ENCODE measurements at places on chromosomes 3 and 15. TPM values are rescaled to one million over a fixed set of nuclear protein-coding genes. Genes with fewer than 3 reads are reported as not detected.

The SEMA3F gene
- polyA plus RNA-seq: 21.2 TPM

The FBXO40 gene
- polyA plus RNA-seq: not detected

The MTFMT gene
- polyA plus RNA-seq: 16.6 TPM

The SUSD5 gene
- polyA plus RNA-seq: 0.75 TPM

The IDH2 gene
- 39.9 TPM for polyA plus RNA-seq

The SEMA5B gene
- not detected for polyA plus RNA-seq

GRCh38 chr15:79406210-79406609 is 25.9 kb upstream of the MINAR1 start:
- DNase-seq: no peak

DNA sequence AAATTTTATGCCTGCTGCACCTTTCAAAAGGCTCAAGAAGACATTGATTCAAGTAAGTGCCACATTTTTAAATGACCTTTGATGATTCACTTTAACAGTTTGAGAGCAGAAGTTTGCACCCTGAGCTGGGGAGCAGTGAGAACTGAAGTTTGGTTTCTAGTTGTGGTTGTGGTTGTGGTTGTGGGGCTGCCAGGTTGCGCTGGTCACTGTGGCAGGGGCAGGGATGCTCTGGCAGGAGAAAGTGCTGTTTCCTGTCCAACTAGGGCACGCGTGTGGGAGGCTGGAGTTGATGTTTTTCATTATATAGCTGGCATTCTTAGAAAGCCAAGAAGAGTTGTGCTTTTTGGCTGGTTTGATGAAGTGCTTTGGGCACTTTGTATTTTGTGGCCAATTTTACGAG is 339.7 kb upstream of the NR2F2 start:
- DNase-seq: no peak

- DNase-seq: no peak
These were observed 69.4 kb downstream of the TGFBR2 start for GRCh38 chr3:30675774-30676173.

DNA sequence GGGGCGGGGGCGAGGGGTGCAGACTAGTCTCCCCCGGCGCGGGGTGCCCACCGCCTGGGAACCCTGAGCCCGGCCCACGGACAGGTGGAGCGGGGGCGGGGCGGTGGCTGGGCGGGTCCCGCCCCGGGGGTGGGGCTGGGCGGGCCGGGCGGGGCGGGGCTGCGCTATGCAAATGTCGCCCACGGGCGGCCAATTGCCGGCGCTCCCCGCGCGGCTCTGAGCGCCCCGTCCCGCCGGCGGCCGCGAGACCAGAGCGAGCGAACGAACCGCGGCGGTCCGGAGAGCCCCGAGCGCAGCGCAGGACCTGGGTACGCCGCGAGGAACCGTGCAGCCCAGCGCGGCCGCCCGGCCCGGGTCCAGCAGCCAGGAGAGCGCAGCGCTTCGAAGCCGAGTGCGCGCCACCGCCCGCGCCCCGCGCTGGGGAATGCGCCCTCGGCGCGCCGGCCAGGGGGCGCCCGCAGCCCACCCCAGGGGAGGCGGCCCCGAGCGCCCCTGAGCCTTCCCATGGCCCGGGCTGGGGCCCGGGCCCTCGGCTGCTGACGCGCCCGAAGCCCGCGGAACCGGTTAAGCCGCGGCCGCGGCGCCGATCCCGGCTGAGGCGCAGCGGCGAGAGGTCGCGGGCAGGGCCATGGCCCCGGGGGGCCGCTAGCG is at the start of gene SEMA3F:
Gene SEMA3F, plus strand, starts transcription at position 485 of the 651 bp plus-strand sequence. CDS start 4,299 bp downstream, outside the sequence.
- DNase-seq: peak; percentile 60

- peak; percentile 27 for DNase-seq
These were observed 301.4 kb upstream of the TGFBR2 start for GRCh38 chr3:30305021-30305420.

DNA sequence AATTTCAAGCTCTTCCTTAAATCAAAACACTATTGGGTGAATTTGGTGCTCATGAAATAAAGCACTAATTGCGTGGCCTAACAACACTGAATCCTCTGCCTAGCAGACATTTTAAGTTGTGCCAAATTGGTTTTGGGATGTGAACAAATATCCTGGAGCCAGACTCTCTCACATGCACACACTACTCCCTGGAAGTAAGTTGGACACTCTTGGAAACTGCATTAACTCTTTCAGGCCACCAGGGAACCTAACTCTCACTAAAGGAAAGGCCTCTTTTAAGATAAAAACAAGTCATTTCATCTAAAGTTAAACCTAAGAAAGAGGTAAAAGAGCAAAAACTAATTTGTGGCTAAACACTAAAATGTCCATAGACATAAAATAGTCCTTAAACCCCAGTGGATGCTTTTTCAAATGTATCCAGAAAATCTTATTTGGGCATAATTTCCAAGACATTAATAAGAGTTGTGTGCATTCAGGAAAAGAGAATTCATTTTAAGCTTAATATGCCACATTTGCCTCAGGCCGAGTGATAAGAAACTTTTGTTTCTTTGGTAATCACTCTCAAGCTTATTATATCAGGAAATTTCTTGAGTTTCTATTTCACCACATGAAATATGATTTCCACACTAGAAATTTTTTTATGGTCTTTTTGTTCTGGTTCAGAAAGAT is 61.8 kb downstream of the ZBTB20 start:
- DNase-seq: no peak

GRCh38 chr3:97232393-97233034 is 418.1 kb downstream of the EPHA6 start:
- no peak for DNase-seq

- no peak for DNase-seq
These were observed 7.6 kb downstream of the LRRN1 start for GRCh38 chr3:3806856-3807255.

GRCh38 chr3:4823986-4824925 is 155.0 kb upstream of the BHLHE40 start:
- no peak for DNase-seq

DNA sequence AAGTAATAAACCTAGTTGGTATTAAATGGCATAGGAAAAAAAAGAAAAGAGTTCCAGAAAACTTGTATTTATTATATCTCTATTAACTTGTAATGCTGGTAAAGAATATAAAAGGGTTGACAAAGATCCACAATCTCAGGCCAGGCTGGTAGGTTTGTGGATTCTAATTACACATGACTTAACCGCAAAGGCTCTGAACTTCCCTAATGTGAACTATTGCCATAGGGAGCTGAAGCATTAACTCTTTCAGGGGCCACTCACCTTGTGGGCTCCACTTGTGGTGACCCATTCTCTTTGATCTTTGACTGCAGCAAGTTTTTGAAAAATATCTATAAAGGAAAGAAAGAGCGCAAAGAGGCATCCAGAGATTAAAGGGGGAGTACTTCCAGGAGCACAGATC is 58.5 kb downstream of the NEK10 start:
- DNase-seq: no peak

DNA sequence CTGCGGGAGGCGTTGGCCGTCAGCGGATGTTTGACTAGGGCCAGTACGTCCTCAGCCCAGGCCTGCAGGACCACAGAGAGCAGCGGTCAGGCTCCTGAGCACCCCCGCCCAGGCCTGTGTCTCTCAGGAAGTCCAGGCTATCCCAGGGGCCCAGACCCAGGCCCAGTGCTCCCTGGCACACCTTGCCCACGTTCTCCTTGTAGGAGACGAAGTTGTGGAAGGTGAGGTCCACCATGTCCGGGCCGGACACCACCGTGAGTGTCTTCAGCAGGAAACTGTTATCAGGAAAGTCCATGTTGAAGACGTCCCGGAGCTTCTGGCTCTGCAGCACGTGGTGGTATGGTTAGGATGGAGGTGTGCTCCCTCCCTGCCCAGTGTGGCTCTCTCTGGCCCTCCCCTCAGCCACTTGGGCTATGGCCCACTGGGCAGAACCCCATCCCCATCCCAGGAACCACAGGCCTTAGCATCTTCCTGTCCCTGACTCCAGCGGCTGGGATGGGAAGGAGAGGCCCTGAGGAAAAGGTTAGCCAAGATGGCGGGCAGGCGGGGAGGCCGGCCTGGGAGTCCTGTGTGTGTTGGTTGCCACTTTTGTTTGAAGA is 5.3 kb downstream of the PLCB2 start:
- no peak for DNase-seq

DNA sequence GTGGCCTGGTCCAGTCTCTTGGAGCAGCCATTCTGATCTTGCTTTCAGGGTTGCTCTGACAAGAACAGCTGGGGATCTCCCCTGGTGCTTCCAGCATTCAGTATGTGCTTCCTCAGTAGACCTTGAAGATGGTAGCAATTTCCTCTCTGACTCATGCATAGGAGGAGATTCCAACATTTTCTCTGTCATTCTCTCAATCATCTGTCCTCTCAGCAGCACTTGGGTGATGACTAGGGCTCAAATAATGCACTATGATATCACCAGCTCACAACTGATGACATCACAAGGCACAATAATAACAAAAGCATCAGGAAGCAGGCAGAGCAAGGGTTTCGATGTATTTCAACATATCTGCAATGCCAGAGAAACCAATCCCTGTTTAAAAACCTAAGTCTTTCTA is 52.7 kb downstream of the NFKBIZ start:
- DNase-seq: peak; percentile 95

DNA sequence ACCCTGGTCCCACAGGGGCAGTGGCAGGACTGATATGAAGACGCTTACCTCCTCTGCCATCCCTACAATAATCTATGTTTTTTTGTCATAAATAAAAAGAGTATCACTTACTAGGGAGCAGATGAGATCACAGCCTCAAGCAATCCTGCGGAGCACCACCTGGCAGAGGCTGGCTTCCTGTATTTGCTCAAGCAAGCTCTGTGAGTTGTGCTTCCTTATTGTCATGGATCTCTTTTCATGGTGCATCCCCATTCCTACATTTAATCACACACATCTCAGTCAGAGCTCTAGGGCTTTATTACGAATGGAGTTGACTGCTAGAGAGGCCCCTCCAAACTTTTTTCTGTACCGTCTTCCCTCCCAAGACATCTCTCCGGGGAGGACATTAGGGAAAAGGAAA is 186.0 kb downstream of the UBE2E2 start:
- DNase-seq: no peak

DNA sequence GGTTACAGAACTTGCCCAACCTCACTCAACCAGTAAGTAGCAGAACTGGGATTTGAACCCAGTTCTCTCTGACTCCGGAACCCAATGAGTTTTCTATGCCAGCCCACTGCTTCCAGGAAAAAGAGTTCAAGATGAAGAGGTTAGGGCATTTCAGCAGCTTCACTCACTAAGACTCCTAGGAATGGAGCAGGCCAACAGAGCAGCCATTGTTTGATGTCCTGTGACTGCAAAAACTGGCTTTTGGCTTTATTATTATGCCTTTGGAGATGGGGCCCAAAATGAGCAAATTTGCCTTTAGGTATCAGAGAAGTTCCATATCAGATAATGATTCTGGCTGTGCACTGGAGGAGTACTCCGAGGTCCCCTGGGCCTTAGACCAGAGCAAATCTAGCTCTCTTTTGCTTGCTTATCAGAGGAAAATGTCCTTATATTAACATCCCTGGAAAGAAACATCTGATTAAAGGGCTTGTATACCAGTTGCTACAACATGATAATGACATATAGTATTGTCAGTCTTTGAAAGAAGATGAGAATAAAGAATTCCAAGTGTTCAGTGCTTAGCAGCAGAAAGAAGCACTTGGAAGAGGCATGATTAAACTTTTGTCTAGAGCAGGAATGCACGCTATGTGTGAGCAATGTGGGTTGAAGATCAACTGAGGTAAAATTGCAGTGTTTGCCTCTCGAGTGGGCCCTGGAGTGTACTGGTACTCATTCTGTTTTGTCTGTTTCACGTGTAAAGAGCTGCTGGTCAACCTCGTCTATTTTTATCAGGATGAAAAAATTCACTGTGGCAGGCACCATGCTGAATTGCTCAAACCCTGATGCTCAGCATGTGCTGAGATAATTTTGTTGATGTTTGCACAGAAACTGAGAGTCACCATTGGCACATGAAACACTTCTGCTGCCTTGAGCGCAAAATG is 21.8 kb upstream of the KLHL24 start:
- peak; percentile 11 for DNase-seq

- no peak for DNase-seq
These were observed 6.3 kb downstream of the ADAMTS17 start for GRCh38 chr15:100335335-100335999.

DNA sequence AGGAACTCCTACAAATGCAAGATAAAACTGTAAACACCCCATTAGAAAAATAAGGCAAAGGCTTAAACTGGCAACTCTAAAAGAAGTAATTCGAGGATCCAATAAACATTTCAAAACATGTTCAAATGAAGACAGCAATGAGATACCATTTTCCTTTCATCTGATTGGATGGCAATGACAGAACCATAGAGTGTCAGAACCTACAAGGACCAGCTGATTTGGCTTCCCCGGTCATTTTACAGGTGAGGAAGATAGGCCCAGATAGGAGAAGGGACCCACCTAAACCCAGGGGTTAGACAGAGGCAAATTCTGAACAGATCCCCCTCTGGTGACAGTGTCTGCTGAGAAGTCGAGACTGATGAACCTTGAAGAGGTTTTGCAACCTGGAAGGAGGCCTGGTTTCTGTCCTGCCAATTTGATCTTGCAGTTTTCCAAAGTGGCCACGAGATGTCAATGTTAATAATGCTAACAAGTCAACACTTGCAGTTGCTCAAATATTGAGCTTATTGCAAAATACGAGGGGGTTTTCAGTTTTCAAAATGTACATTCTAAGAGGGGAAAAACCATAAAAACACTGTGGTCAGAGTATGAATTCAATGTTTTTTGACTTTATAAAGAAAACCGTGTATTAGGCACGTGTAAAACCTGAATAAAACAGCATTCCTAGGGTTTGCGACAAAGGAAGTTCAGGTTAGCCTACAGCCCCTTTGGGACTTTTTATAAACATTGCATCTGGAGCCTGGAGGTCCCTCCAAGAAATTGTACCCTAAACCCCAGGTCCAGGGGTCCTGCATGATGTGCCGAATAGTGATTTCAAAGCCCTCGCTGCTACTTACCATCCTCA is 21.5 kb downstream of the CFAP161 start:
- DNase-seq: peak; percentile 46

GRCh38 chr15:95937128-95937528 is 393.4 kb upstream of the NR2F2 start:
- no peak for DNase-seq

- DNase-seq: peak; percentile 68
These were observed 13.4 kb downstream of the WDR48 start for GRCh38 chr3:39065197-39065596.

- DNase-seq: peak; percentile 69
These were observed 49.4 kb upstream of the SYNPR start for GRCh38 chr3:63228677-63229076.

- DNase-seq: no peak
These were observed 689.7 kb upstream of the BCHE start for GRCh38 chr3:166526881-166527280.

GRCh38 chr3:43023746-43024145 is 44.6 kb downstream of the GASK1A start:
- DNase-seq: no peak

Measured in fibroblast of lung (primary cell).